ENCODE measurements at places on chromosomes 7 and 10. TPM values are rescaled to one million over a fixed set of nuclear protein-coding genes. Genes with fewer than 3 reads are reported as not detected.
A peak's percentile ranks its signal among the peaks of the same experiment; 100 is the strongest.

Gene CCDC172
- total RNA-seq = not detected

GRCh38 chr7:27116031-27116961, 13.8 kb upstream of the HOXA2 start:
- peaks cover 3% of the 10 kb centered on the region for H3K27me3 ChIP-seq
- H3K4me1 ChIP-seq = no peaks in the 10 kb centered on the region
- H3K36me3 ChIP-seq = no peaks in the 10 kb centered on the region
- no peak overlapping the region for H3K4me3 ChIP-seq

DNA sequence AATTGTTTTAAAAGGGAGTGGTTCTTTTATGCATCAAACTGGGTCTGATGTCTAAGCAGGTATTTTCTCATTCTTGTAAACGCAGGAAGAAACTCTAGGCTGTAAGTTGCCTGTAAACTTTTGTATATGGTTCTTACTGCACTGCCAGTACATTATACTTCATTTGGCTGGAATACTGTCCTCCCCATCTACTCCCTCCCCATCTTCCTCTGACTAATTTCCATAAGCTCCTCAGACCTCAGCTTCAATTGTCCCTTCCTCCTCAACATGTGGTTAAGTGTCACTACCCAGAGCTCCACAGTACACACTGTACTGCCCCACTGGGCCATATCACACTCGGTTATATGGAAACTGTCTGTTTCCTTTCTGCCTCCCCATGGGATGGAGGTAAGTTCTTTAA, 161.4 kb upstream of the MDFIC start:
- H3K27ac ChIP-seq = no peak overlapping the region
- H3K4me1 ChIP-seq = no peaks in the 10 kb centered on the region
- H3K27me3 ChIP-seq = no peaks in the 10 kb centered on the region
- no peaks in the 10 kb centered on the region for H3K36me3 ChIP-seq
- no peak overlapping the region for H3K4me3 ChIP-seq
- no peak for DNase-seq

Gene SLC16A9
- total RNA-seq = 0.16 TPM

- H3K4me3 ChIP-seq = no peak overlapping the region
- peaks cover 7% of the 10 kb centered on the region for H3K4me1 ChIP-seq
- H3K36me3 ChIP-seq = peaks cover 2% of the 10 kb centered on the region
- H3K27ac ChIP-seq = peak overlapping the region; percentile 40
- no peak for DNase-seq
- H3K27me3 ChIP-seq = peaks cover 90% of the 10 kb centered on the region
Observed at GRCh38 chr7:27167916-27168264, 2.6 kb upstream of the HOXA9 start.

Gene OPN4
- not detected for total RNA-seq

Gene GSTK1
- 436 TPM for total RNA-seq

GRCh38 chr7:83697804-83698530, 49.0 kb upstream of the SEMA3E start:
- H3K4me1 ChIP-seq = no peaks in the 10 kb centered on the region
- H3K27ac ChIP-seq = no peak overlapping the region
- H3K27me3 ChIP-seq = no peaks in the 10 kb centered on the region
- no peak for DNase-seq
- no peak overlapping the region for H3K4me3 ChIP-seq

DNA sequence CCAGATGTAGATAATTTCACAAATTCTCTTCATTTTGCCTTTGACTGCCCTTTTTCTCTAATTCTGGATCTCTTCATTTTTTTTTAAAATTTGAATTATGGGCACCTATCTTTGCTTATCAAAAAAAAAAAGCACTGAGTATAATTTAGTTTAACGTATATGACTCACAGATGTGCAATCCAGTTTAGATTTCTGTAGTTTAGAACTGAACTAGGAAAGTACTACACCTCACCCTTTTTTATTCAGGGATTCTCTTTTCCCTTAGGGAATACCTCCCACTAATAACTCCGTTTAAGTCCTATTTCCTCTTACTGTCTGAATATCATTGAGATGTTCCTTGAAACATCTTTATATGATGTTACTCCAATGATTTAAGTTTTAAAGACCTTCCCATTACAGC, 665.0 kb downstream of the MAGI2 start:
- H3K27ac ChIP-seq = no peak overlapping the region
- no peaks in the 10 kb centered on the region for H3K36me3 ChIP-seq
- H3K4me3 ChIP-seq = no peak overlapping the region
- H3K27me3 ChIP-seq = no peaks in the 10 kb centered on the region
- no peak for DNase-seq

Gene MMP21
- not detected for total RNA-seq

GRCh38 chr7:143380260-143380645, 892 bp upstream of the ZYX start:
- H3K36me3 ChIP-seq = peaks cover 6% of the 10 kb centered on the region
- peaks cover 41% of the 10 kb centered on the region for H3K4me1 ChIP-seq
- H3K27ac ChIP-seq = peak overlapping the region; percentile 94
- DNase-seq = peak; percentile 93
- H3K4me3 ChIP-seq = peak overlapping the region; percentile 79
- no peaks in the 10 kb centered on the region for H3K27me3 ChIP-seq

Gene UBE2D4
- 7.6 TPM for total RNA-seq

DNA sequence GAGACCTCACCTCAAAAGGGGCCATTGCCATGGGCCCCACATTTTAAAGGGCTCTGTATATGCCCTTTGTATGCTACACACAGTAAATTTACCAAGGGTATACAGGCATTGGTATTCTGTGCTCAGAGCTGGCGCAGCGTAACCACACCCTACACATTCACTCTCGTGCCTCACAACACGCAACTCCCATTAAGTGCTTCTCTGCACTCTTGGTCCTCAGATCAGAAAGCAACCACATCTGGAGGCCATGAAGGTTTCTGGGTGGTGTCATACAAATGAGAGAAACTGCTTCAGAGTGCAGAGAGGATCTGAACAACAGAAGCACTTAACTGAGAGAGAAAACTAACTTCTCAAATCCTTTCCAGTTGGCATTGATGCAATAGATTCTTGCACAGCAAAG, 9.4 kb upstream of the CACUL1 start:
- no peak overlapping the region for H3K4me3 ChIP-seq
- H3K27me3 ChIP-seq = no peaks in the 10 kb centered on the region
- no peaks in the 10 kb centered on the region for H3K36me3 ChIP-seq
- no peaks in the 10 kb centered on the region for H3K4me1 ChIP-seq
- H3K27ac ChIP-seq = no peak overlapping the region

DNA sequence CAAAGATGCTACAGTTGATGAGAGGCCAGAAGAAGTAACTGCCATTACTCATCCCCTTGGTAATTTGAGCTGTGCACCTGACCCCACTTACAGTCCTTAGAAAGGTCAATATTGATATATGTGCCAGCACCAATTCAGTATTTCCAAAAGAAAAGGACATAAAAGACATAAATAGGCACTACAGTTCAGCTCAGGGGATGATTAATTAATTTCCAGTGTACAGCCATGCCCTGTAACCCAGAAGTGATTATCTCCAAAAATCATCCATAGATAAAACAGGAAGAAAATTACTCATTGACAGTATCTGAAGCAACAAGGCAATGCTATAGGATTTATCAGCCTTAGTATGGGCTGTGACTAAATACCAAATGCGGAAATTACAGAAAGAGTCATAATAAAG, 82.4 kb downstream of the PHYHIPL start:
- no peaks in the 10 kb centered on the region for H3K36me3 ChIP-seq
- H3K27me3 ChIP-seq = no peaks in the 10 kb centered on the region
- no peaks in the 10 kb centered on the region for H3K4me1 ChIP-seq
- no peak overlapping the region for H3K27ac ChIP-seq
- H3K4me3 ChIP-seq = no peak overlapping the region
- DNase-seq = no peak

DNA sequence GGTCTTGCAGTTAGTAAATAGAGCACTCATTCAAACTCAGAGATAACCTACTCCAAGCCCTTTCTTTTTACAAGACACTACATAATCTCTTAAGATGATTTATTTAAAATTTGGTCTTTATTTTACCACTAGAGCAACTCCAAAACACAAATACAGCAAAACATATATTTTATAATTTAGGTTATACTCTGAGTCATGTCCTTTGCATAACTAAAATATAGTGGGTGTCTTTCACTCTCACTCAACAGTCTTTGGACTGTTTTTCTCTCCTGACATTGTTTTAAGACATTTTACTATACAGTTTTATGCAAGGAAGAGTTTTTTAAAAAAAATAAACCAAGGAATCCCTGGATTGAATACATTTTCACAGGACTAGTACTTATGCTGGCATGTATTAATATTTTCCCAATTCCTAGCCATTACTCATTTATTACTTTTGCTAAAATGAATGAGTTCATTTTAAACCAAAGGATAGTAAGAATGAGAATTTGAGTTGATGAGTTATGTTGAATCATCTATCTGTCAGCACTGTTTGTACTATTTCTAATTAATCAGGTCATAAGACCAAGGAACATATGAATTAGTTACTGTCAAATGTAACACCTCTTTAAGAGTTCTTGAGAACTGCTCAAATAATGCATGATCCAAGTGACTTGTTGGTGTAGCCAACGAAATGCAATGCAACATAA, 303.1 kb upstream of the FZD1 start:
- no peaks in the 10 kb centered on the region for H3K4me1 ChIP-seq
- H3K4me3 ChIP-seq = no peak overlapping the region
- no peak overlapping the region for H3K27ac ChIP-seq
- DNase-seq = no peak
